Prostate gland (tissue), 2 donors: ENCODE measurements at places on chromosomes 6 and 20.

- DNase-seq, result no peak
- no peak overlapping the region for H3K27ac ChIP-seq
- no peaks in the 10 kb centered on the region for H3K36me3 ChIP-seq
- H3K4me3 ChIP-seq, result no peak overlapping the region
- no peaks in the 10 kb centered on the region for H3K27me3 ChIP-seq
Measured at GRCh38 chr20:21028921-21029320, 77.2 kb downstream of the LINC00237 start.

GRCh38 chr20:45948742-45949541, 14.5 kb downstream of the PCIF1 start:
- no peak overlapping the region for H3K27ac ChIP-seq
- H3K36me3 ChIP-seq, result peaks cover 2% of the 10 kb centered on the region
- DNase-seq, result no peak

DNA sequence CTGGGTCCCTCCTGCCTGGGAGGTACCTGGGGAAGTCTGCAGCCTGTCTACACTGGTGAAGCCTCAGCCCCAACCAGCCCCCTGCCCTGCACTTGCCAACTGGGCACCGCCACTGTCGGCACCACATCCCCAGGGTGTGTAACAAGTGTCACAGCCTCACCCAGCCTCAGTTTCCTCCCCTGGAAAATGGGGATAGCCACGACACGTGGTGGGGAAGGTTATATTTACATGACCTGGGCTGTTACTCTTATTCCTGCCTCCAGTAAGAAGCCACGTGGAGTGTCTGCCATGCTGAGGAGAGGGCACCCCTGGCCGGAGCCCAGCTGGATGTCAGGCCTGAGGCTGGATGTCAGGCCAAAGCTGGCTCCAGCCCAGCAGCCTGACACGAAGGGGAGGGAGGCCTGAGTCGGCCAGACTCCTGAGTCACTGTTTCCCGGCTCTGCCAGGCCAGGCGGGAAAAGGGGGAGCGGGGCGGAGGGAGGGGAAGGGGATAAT, 44.9 kb downstream of the SNAI1 start:
- no peak for DNase-seq
- H3K36me3 ChIP-seq, result no peaks in the 10 kb centered on the region
- no peak overlapping the region for H3K27ac ChIP-seq
- no peaks in the 10 kb centered on the region for H3K4me1 ChIP-seq
- H3K4me3 ChIP-seq, result no peak overlapping the region

DNA sequence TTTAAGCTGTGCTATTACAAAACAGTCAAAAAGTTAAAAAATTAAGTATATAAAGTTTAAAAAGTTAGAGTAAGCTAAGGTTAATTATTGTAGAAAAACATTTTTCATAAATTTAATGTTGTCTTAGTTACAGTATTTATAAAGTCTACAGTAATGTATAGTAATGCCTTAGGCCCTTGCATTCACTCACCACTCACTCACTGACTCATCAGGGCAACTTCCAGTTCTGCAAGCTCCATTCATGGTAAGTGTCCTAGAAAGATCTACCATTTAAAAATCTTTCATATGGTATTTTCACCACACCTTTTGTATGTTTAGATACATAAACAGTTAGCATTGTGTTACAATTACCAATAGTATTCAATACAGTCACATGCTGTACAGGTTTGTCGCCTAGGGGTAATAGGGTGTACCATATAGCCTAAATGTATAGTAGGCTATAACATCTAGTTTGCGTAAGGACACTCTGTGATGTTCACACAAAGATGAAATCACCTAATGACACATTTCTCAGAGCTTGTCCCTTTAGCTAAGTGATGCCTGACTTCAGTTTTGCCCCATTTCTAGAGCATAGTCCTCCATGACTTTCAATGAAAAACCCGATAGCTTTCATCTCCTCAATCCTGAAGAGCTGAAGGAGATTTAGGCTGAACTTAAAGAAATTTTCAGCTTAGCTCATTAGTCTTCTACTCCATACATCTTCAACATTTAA, 14.9 kb upstream of the HLA-DRA start:
- no peak for DNase-seq
- no peak overlapping the region for H3K4me3 ChIP-seq
- no peak overlapping the region for H3K27ac ChIP-seq
- H3K27me3 ChIP-seq, result peaks cover 2% of the 10 kb centered on the region
- H3K36me3 ChIP-seq, result no peaks in the 10 kb centered on the region
- H3K4me1 ChIP-seq, result no peaks in the 10 kb centered on the region

DNA sequence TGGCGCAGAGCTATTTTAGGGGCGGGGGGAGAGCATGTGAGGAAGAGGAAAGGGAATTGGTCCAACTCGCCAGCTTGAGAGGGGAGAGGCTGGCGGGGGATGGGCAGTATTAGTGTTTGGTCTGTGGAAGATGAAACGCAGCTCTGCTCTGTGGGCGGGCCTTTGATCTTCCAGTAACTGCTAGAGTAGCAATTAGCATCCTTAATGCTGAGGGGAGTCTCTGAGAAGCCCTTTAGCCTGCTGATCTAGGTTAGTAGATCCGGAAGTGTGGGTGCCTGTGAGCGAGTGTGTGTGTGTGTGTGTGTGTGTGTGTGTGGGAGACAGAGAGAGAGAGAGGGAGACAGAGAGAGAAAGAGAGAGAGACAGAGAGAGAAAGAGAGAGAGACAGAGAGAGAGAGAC, 117.2 kb upstream of the BACH2 start:
- no peaks in the 10 kb centered on the region for H3K4me1 ChIP-seq
- H3K27ac ChIP-seq, result no peak overlapping the region
- no peaks in the 10 kb centered on the region for H3K27me3 ChIP-seq
- H3K4me3 ChIP-seq, result no peak overlapping the region
- no peaks in the 10 kb centered on the region for H3K36me3 ChIP-seq

- H3K4me1 ChIP-seq, result no peaks in the 10 kb centered on the region
- H3K27me3 ChIP-seq, result no peaks in the 10 kb centered on the region
- no peaks in the 10 kb centered on the region for H3K36me3 ChIP-seq
- H3K27ac ChIP-seq, result no peak overlapping the region
- DNase-seq, result no peak
Measured at GRCh38 chr6:48615041-48615440, 504.0 kb upstream of the PTCHD4 start.

- H3K27me3 ChIP-seq, result no peaks in the 10 kb centered on the region
- no peak overlapping the region for H3K27ac ChIP-seq
- H3K36me3 ChIP-seq, result no peaks in the 10 kb centered on the region
- H3K4me1 ChIP-seq, result no peaks in the 10 kb centered on the region
- H3K4me3 ChIP-seq, result no peak overlapping the region
Measured at GRCh38 chr6:104711371-104711770, 148.3 kb downstream of the HACE1 start.

DNA sequence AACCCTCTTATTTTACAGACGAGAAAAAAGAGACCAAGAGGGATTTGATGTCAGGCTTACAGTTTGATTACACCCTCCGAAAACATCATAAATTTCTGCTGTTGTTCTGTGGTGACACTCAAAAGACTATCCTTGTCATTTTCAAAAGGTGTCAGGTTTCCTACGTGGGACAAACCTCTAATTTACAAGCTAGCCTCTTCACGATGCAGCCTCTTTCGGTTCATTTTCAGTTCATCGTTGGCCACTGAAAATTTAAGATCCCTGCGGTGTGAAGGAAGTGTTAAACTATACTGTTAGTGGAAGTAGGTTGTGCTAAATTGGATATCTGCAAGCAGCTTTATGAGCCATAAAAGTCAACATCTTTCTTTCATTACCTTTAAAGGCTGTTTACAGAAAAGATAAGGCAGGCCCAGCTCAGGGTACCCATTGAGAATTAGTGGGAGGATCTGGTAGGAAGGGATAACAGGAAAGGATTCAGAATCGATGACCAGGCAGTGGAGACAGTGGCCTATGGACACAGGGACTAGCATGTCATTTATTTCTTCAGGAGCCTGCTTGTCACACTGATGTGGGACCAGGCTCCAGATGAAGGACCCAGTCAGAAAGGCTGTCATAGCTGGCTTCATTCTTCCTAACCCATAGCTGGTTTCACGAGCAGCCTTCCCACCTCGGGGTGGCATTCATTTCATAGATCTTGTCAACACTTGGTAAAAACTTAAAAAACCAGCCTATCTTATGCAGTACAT, 329.1 kb upstream of the SOX4 start:
- H3K27ac ChIP-seq, result no peak overlapping the region
- no peak for DNase-seq
- no peaks in the 10 kb centered on the region for H3K36me3 ChIP-seq
- no peaks in the 10 kb centered on the region for H3K27me3 ChIP-seq
- no peaks in the 10 kb centered on the region for H3K4me1 ChIP-seq

DNA sequence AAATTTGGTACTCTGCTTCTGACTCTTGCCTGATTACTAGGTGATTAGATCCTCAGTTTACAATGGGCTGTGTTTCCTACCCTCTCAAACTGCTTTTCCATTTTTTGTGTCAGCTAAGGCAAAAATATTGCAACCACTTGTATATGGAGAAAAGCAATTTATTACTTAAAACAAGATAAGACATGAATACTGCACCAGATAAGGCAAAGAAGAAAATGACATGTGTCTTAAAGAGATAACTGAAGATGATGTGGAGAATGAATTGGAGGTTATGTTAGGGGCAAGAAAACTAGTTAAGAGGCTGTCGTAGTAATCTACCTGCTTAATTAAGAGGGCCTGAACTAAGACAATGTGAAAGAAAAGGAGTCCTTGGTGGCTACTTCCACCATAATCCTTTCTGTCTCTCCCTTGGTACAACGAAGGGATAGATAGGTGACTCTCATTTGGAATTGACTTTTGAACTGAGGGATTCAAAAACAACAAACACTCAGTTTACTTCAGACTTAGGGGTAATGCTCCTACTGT, 16.3 kb upstream of the REV3L start:
- no peaks in the 10 kb centered on the region for H3K4me1 ChIP-seq
- no peak overlapping the region for H3K4me3 ChIP-seq
- H3K36me3 ChIP-seq, result no peaks in the 10 kb centered on the region
- no peak for DNase-seq
- H3K27me3 ChIP-seq, result no peaks in the 10 kb centered on the region

GRCh38 chr6:493840-494239, 102.3 kb downstream of the IRF4 start:
- no peaks in the 10 kb centered on the region for H3K27me3 ChIP-seq
- no peak overlapping the region for H3K4me3 ChIP-seq
- no peak for DNase-seq
- no peak overlapping the region for H3K27ac ChIP-seq
- H3K36me3 ChIP-seq, result no peaks in the 10 kb centered on the region

DNA sequence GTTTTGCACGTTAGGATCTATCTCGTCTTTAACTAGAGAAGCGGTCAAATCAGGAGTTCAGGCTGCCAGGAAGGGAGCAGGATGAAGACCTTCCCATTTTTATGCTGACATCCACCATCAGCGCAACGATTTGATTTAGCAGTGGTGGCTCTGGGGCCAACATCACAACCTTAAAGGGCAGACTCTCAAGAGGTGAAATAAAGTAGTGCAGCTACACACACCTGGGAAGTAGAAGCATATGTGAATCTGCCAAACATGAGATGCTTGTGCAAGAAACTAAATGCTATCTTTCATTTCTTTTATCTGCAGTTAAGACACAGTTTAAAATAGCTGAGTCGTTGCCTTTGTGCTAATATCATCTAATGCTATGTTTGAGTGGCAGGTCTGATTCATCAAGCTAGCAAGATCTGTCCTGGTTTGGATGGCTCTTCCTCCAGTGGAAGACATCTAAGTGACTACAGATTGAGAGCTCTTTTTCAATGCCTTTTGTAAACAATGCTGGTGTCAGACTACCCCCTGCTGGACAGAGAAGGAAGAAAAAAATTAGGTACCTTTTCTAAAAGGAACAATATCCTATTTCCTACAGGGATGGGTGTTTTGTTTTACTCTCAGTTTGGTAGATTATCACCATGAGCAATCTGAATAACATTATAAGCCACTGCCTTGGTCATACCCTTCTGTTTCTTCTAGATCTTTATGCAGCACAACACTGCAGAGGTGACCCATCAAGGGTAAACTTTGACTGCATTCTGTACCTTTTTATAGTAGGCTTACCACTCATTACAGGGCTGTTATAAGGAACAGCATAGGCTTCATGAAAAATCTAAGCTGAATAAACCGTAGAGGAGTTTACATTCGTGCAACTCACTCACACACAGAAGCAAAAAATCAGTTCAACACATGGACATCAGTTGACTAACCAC, 171.6 kb upstream of the FBXL4 start:
- H3K27ac ChIP-seq, result no peak overlapping the region
- no peaks in the 10 kb centered on the region for H3K4me1 ChIP-seq
- H3K27me3 ChIP-seq, result no peaks in the 10 kb centered on the region
- no peaks in the 10 kb centered on the region for H3K36me3 ChIP-seq

DNA sequence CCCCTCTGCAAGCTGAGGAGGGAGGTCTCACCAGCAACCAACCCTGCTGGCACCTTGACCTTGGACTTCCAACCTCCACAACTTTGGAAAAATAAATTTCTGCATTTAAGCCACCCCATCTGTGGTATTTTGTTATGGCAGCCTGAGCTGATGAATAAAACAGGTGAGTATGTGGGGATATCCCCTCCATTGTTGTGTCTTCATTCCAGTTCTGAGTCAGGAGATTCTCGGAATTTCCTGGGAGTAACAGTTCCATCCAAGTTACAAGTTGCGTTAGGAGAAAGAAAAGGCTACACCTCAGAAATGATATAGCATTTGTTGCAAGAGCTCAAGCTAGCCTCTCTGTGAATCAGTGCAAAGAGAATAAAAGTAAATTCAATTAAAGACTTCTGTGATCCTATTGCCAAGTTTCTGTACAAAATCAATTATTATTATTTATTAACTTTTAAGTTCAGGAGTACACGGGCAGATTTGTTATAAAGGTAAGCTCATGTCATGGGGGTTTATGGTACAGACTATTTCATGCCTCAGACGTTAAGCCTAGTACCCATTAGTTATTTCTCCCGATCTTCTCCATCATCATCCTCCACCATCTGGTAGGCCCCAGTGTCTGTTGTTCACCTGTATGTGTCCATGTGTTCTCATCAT, 153.0 kb downstream of the NKAIN2 start:
- H3K27me3 ChIP-seq, result no peaks in the 10 kb centered on the region
- H3K36me3 ChIP-seq, result no peaks in the 10 kb centered on the region
- no peak overlapping the region for H3K4me3 ChIP-seq
- H3K4me1 ChIP-seq, result no peaks in the 10 kb centered on the region

- no peak overlapping the region for H3K27ac ChIP-seq
- no peaks in the 10 kb centered on the region for H3K4me1 ChIP-seq
- no peak for DNase-seq
- no peaks in the 10 kb centered on the region for H3K36me3 ChIP-seq
Measured at GRCh38 chr6:81643156-81643555, 109.3 kb downstream of the TENT5A start.
